A549 treated with ZK216348 at 1 μM for 4 hours (cell line): ENCODE measurements at places on chromosomes 13 and 19. TPM values are rescaled to one million over a fixed set of nuclear protein-coding genes. Genes with fewer than 3 reads are reported as not detected.

Gene CABP5
- not detected in 5 replicates for total RNA-seq

Gene CD209
- total RNA-seq, result not detected in 5 replicates

Gene RGS9BP
- total RNA-seq, result 0.33 to 0.54 TPM (median 0.41 TPM) in 5 replicates

Gene TEX29
- total RNA-seq, result 0.39 TPM in 1 of 5 replicates, not detected in the others

Gene SHISA7
- total RNA-seq, result not detected in 5 replicates

Gene GTF2F2
- 18.5 to 26.1 TPM (median 18.7 TPM) in 5 replicates for total RNA-seq
